ENCODE measurements at places on chromosomes 5 and 9.

DNA sequence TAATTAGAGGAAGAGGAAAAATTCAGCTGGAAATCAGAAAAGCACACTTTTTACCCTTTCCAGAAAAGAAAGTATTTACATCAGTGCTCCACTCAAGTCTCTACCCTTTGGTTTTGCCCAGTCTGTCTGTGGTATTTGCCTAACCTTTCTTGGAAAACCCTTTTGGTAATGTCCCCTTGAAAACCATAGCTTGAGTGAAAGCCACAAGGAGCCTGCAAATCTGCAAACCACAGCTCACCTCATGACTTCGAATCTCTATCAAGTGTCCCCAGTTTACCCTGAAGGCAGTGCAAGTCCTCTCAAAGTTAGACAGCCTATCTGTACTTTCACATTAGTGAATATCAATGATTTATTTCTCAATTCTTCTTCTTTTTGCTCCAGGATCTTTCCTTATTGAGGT is 162.1 kb upstream of the TSLP start:
- DNase-seq = no peak

GRCh38 chr5:134524272-134524825 is 1.1 kb upstream of the JADE2 start:
- DNase-seq = peak; percentile 70

GRCh38 chr5:64331597-64332277 is 166.1 kb downstream of the RNF180 start:
- DNase-seq = no peak

GRCh38 chr9:105681724-105682123 is 12.6 kb upstream of the TMEM38B start:
- peak; percentile 79 for DNase-seq

All from H54 (cell line).